Aorta (tissue), 5 donors: ENCODE measurements at places on chromosomes 3 and 15. TPM values are rescaled to one million over a fixed set of nuclear protein-coding genes. Genes with fewer than 3 reads are reported as not detected.

Gene DALRD3
- 42.4 TPM for polyA plus RNA-seq

Gene RLBP1
- not detected for polyA plus RNA-seq

Gene GOLGA6L4
- 10.7 TPM for polyA plus RNA-seq

Gene HAPLN3
- polyA plus RNA-seq, result 99.4 TPM

DNA sequence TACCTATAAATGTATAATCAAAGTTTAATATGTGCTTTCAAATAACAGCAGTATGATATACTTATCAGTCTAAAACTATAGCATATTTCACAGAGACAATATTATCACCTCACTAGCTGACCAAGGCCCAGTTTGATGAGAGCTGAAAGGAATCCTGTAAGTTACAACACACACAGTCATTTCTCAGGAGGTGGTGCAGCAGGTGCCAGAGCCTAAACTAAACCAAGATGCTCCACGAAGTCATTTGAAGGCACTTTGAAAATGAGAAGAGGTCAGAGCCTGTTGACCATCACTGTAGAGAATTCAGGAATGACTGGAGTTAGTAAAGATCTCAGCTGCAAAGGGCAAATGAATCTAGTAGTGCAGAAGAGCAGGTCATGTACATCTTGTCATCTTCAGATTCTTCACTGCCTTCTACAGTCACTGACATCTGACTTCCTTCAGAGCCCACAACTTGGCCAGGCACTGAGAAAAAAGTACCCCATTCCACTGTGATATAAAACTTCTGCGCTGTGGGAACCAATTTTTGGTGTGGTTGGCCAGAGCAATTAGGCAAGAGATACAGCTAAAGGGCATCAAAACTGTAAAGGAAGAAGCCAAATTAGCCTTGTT is 7.9 kb downstream of the GBE1 start:
- no peak overlapping the region for H3K4me3 ChIP-seq
- no peaks in the 10 kb centered on the region for H3K27me3 ChIP-seq
- H3K27ac ChIP-seq, result no peak overlapping the region
- no peaks in the 10 kb centered on the region for H3K36me3 ChIP-seq
- H3K4me1 ChIP-seq, result peaks cover 8% of the 10 kb centered on the region
- DNase-seq, result no peak
